ENCODE measurements at places on chromosomes 11 and 22.

DNA sequence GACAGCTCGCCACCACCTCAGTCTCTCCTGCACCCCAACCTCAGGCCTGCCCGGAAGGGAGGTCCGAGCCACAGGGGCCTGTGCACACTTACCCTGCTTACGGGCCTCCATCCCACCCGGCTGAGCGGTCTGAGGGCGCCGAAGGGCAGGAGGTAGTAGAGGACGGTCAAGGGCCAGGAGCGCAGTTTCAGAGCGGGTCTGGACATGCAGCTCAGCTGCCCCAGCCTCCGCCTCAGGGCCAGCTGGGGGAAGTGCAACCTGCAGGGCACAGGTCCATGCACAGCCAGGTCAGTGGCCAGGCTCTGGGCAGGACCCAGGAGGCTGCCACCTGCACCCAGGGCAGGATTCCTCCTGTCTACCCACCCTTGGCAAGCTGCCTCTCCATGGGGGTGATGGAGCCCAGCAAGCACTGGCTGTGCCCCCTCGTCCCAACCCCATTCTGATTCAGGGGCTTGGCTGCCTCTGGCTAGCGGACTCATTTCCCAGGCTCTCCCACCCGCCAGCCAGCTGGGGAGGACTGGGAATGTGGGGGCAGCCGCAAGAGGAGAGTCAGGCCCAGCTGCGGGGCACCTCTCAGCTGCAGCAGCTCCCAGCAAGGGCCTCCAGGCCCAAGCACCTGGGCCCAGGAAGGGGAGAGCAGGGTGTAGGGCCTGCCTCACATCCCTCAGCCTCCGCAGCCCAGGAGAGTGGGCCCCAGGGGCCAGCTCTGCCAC, 38.3 kb downstream of the PISD start:
- no peak for DNase-seq

- no peak for DNase-seq
Measured at GRCh38 chr11:126115127-126115495, 52.4 kb upstream of the CDON start.

- DNase-seq, result no peak
Measured at GRCh38 chr22:23205339-23206049, 25.2 kb downstream of the BCR start.

GRCh38 chr11:61963282-61964057, 4.0 kb downstream of the FTH1 start:
- DNase-seq, result no peak

GRCh38 chr22:39901565-39902146, 772 bp downstream of the GRAP2 start:
- DNase-seq, result no peak

GRCh38 chr11:4459500-4459899, 10.4 kb downstream of the OR52K2 start:
- no peak for DNase-seq

DNA sequence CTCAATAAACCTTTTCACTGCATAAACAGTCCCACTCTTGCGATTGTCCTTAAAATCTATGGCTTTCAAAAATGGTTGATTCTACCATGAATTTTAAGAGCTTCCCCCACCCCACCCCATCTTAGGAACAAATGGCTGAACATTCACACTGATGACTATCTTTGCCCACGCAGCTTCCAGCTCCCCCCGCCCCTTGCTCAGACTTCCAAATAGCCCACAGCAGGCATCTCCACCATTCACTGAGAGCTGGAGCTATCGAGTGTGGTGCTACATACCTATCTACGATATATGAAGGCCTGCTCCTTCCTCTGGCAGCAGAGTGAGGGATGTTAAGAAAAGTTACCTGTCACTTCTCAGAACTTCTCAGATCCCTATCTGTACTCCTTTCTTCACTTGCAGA, 26.7 kb downstream of the EIF3F start:
- DNase-seq, result no peak

- no peak for DNase-seq
Measured at GRCh38 chr11:3838504-3838903, 2.3 kb downstream of the RHOG start.

- DNase-seq, result no peak
Measured at GRCh38 chr11:104090767-104091166, 54.3 kb downstream of the DDI1 start.

DNA sequence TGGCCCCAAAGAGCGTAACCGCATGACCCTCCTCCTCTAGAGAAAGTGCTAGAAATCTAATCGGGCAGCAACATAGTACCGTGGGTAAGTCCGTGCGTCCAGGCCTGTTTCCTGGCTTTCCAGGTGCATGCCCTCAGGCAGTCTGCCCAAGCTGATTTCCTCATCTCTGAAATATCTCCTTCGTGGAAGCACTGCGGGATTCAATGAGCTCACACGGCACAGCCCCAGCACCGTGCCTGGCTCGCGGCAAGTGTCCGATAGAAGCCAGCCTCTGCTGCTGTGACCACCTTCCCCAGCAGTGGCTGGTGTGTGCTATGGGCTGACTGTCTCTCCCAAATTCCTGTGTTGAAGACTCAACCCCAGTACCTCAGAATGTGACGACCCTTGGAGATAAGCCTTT, 20.7 kb downstream of the RPUSD4 start:
- DNase-seq, result no peak

- DNase-seq, result no peak
Measured at GRCh38 chr11:108817976-108818375, 153.1 kb downstream of the DDX10 start.

DNA sequence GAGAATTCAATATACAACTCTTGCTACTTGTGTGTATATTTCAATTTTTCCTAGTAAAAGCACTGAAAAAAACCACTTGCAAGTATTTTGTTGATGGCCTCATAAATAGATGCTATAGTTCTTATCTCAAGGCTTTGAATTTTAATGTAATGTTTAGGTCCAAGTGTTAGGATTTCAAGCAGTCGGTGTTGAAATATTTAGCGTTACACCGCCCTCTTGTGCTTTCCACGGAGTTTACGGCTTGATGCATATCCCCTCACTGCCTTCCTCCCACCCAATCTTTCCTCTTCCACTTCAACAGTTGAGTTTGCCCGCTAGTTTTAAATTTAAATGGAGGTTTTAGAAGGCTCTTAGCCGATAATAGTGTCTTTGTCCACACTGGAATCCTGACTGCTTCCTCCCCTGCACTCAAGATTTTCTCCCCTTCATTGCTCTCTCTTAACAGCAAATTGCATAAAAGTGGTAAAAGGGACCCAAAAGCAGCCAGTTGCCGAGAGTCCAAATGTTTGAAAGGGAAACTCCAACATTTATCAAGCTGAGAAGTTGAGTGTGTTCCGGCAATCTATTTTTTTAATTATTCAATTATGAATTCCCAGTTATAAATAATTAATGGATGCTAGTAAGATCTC, 25.9 kb upstream of the HTATIP2 start:
- DNase-seq, result peak; percentile 7

- no peak for DNase-seq
Measured at GRCh38 chr11:79150320-79150719, 290.5 kb downstream of the TENM4 start.

DNA sequence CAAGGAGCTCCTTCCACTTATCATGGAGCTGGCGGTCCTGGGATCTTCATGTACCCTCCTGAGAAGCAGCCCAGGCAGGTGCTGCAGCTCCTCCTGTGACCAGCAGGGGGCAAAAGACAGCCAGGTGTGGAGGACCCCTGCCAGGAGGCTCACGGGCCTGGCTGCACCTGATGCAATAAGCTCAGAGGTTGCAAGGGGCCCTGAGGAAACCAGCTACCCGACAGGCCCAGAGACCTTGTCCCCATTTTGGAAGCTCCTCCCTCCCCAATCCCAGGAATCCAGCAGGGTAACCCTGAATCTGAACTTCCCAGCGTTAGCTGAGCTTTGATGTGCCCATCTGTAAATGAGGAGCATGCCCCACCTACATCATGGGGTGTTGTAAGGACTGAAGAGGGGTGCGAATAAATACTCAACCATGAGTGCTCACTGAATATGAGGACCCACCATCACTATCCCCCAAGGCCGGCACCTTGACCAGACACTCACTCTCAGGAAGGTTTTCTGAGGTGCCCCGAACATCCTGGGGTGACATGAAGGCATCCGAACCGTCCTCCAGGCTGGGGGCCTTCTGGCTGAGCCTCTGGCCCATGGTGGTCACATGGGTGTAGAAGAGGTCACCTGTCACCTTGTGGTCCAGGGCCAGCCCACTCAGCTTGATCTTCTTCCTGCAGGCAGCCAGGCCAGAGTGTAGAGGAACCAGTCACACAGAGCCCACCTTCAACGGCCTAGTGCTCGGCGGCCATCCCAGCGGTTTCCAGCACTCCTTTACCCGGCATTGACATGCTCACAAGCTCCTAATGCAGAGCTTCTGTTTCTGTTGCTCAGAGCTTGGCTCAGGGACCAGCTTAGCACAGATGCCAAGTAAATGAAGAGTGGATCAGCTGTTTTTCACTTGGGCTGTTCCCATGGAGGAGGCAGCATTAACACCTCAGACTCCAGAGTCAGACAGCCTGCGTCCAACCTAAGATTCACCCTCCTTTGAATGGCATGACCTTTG, 21.7 kb downstream of the SLC43A1 start:
- peak; percentile 10 for DNase-seq

GRCh38 chr11:117217141-117218084, 14.5 kb downstream of the PCSK7 start:
- no peak for DNase-seq

- DNase-seq, result no peak
Measured at GRCh38 chr11:31509051-31509428, 382 bp downstream of the IMMP1L start.

- no peak for DNase-seq
Measured at GRCh38 chr11:35141571-35141971, 2.6 kb downstream of the CD44 start.

DNA sequence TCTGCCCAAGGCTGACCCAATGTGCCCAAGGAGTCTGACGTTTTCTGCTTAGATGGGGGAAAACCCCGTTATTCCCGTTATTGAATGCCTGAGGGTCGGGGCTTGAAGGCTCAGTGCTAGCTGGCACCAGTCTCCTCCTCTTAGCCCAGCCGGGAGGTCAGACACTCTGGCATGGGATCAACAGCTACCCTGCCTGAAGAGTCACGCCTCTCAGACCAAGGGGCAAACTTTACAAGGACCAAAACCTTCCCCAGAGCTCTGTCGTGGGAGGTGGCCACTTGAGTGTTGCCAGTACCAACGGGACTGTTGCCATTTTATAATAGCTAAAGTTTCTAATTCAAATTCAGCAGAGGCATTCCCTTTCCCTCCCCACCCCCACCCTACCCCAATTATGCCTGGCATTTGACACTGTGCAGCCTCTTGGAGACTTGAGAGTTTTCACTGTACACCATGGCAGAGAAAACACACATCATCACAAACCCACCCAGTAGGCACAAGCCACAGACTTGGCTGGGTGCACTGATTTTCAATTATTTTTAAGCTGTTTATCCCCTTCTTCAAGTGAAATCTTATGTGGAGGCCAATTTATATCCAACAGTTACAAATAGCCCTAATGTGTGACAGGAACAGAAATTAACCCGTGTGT, 137.5 kb upstream of the SYT13 start:
- no peak for DNase-seq

GRCh38 chr11:75200051-75200450, 40.5 kb upstream of the TPBGL start:
- no peak for DNase-seq

DNA sequence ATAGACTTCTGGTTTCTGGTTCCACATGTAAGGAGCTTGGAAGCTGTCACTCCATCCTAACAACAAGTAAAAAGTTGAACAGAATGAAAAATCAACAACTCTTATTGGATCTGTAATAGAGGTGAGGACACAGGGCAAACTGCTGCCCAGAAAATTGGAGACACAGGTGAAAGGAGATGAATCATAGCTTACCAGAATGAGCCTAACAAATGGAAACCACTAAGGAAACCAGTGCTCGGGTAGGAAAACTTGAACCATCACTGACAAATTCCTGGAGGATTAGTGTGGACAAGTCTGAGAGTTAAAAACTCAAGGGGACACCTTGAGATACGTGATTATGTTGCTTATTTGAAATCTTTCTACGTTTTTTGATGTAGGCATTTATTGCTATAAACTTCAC, 52.1 kb downstream of the GDPD4 start:
- DNase-seq, result no peak

DNA sequence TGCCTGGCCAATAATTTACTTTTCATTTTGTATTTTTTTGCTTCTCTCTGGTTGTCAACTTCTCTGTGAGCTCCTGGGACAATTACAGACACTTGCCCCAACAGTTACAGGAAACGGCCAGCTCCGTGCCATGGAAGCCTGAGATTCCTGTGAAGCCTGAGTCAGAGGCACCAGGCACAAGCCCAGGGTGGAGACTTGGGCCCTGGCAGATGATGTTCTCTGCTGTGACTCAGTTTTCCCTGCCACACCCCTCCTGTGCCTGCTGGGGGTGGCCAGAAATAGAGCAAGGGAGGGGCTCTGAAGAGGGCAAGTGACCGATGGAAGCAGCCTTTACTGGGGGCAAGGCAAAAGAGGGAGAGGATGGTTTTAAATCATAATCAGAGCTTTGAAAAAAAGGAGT, 4.9 kb downstream of the ATP5MGL start:
- DNase-seq, result no peak

DNA sequence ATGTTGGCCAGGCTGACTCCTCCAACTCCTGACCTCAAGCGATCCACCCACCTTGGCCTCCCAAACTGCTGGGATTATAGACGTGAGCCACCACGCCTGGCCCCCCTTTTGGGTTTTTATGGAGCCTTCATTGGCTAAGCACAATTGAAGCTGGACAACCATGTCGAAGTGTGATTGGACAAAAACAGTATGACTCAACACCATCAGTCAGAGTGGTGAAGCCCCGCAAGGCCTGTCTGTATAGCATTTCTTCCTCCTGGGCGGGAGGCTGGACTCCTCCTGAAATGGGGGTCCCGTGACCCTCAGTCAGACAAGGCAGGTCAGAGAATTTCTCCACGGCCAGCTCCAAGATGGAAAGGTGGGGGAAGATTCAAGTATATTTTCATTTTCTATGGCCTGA, 3.1 kb upstream of the PARVB start:
- DNase-seq, result no peak

DNA sequence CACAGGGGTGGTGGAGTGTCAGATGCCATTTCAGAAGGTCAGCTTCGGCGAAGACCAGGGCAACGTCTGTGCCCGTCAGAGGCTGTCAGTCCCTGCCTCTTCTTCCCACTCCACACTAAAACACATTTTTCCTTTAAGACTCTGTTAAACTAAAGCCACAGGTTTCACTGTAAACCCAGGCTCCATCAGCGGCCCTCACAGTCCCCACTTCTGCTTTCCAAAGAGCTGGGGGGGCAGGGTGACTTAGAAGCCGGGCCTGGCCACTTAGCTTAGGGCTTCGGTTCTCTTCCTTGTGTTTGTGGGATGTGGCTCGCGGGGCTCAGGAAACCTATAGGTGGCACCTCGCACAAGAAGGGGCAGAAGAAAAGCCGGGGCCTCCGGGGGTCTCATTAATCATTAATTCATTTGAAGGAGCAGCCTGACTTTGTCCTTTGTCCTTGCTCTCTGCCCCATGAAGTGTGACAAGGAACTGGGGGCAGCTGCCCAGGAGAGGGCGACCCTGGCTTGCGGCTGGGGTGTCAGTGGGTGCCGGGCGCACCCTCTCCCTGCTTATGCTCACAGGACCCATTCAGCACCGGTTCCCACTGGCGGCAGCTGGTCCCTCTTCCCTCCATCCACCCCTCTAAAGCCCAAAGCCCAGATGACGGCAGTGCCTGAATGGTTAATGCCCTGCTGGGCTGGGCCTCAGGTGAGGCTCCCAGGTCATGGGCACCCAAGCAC, 4.1 kb downstream of the SLC25A45 start:
- DNase-seq, result peak; percentile 8

- no peak for DNase-seq
Measured at GRCh38 chr22:22235558-22235957, 9.0 kb upstream of the VPREB1 start.

Data from anterior cingulate cortex (tissue), 58 donors.